ENCODE measurements at places on chromosomes 6 and 20. TPM values are rescaled to one million over a fixed set of nuclear protein-coding genes. Genes with fewer than 3 reads are reported as not detected.
A peak's percentile ranks its signal among the peaks of the same experiment; 100 is the strongest.

The SLC32A1 gene
- total RNA-seq: not detected

The TMEM217 gene
- total RNA-seq: 0.56 TPM

- DNase-seq: peak; percentile 87
Measured at GRCh38 chr20:45826381-45827019, 612 bp downstream of the TNNC2 start.

DNA sequence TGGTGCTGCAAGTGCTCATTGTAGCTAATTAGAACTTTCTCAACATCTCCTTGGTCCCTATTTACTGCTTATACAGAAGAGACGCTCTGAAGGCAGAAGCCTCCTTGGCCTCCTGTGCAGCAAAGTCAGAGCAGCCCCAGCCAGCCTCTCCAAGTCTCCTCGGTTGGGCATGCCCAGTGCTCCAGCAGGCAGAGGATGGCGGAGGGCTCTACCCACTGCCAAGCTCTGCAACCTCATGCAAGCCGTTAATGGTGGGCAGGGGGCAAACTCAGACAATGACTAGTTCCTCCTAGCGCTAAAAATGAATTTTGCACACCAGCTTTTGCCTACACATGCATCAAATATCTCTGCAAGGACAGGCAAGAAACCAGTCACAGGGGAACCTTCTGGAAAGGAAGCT is 27.8 kb downstream of the NOL4L start:
- no peak for DNase-seq

DNA sequence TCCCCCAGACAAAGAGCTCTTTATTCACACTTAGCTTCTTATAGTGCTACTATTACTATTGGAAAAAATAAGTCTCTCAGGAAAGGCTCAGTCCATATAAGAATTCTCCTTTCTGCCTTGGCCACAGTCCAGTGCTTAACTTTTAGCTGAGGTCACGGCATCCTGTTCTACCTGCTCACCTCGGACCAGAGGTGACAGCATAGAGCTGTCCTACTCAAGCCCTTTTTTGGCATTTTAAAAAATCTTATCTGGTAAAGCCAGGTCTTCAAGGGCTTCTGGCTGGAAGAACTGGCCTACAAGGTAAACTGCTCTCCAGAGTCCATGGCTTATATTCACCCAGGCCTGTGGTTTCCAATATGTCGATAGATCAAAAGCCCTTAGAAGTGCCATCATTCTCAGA is 109.7 kb downstream of the RCAN2 start:
- no peak for DNase-seq
